ENCODE measurements at places on chromosomes 2 and 18. TPM values are rescaled to one million over a fixed set of nuclear protein-coding genes. Genes with fewer than 3 reads are reported as not detected.

DNA sequence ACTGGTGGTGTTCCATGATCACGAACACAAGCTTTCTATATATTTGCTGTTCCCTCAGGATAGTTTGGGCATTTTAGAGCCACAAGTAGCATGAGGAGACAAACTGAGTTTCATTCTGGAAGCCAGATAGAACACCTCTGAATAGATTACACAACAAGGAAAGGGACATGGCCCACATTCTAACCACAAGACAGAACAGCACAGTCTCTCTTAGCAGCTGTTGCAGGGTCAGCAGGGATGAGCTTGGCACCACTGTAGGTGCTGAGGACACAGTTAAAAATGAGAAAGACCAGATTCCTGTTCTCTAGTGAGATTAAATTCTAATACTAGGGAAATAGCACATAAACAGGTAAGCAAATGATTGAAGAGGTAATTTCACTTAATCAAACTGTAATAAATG lies 235.3 kb downstream of the ZNF407 start:
- no peak for DNase-seq

GRCh38 chr18:47313901-47314300 lies 62.4 kb upstream of the SKOR2 start:
- DNase-seq, result peak; percentile 30

- DNase-seq, result no peak
These were observed 252.0 kb upstream of the MYT1L start for GRCh38 chr2:2582998-2583545.

DNA sequence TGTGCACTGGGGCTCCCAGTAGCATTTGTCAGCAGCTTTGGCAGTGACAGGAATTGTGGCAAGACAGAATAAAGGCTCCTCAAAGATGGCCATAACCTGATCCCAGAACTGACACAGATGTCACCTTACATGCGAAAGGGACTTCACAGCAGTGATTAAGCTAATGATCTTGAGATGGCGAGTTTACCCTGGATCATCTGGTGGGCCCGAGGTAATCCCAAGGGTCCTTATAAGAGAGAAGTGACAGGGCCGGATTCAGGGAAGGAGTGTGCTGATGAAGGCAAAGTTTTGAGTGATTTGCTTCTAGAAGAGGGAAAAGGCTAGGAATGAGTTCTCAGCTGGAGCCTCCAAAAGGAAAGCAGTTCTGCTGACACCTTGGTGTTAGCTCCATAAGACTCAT lies 333.9 kb downstream of the LPIN1 start:
- DNase-seq, result no peak

DNA sequence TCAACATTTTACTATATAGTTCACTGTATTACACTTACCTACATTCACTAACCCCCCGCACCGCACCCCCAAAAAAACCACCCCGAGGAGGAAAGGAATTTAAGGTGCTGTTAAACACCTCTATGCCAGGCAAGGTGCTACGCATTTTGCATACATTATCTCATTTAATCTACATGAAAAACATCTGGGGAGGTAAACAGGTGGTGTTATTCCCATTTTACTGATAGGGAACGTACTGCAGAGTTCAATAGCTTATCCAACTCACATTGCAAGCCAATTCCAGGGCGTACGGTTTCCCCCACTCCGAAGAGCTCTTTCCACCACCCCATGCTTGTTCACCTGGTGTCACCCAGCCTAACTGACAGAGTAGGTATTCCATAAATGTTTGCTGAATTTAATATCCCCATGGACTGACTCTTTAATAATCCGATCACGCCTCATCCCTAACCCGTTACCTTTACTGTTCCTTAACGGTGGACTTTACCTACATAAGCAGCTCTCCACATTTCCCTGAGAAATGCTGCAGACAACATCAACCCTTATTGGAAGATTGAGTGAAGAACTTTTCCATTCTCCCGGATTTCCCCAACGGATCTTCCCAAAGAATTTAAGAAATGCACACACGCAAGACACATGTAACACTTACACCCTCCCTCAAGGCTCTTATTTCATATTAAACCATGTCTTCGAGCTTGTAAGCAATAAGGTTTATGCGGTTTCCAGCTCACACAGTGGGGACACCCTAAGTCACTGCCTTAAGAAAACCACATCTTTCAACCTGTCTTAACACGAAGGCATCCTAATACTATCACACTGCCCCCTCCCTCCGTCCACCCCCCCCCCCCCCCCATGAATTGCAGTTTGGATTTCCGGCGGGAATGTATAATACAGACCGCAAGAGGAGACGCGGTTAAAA lies 1.2 kb downstream of the RAPH1 start:
- DNase-seq, result peak; percentile 6

DNA sequence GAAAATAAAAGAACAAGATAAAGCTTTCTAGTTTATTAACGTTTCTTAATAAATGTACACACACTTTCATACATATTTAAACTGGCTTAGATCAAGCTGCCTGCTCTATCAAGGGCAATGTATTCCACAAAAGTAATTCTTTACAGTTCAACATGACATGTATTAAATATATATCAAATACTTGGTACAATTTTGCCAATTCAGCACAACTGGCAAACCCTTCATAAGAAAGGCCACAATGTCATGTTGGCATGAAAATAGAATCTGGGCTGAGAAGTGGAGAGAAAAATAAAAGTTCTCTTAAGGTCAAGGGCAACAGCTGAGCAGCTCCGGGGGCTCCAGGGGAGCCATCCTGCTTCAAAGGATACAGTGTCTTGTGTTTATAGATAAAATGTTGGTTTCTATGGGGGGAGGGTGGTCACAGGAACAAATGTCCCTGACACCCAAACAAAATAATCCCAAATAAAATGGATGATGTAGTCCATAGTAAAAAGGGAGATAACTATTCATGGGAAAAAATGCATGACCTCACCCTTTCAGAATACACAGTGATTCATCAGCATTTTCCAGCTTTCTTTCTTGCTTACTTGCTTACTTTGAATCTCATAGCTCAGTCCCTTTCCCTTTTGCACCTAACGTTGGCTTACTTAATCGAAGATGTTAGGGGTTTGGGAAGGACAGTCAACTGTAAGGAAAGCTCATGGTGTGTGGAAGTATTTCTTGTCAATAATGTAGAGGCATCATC lies 494.9 kb downstream of the NYAP2 start:
- no peak for DNase-seq

GRCh38 chr18:49847524-49847923 lies 34.2 kb upstream of the ACAA2 start:
- no peak for DNase-seq

DNA sequence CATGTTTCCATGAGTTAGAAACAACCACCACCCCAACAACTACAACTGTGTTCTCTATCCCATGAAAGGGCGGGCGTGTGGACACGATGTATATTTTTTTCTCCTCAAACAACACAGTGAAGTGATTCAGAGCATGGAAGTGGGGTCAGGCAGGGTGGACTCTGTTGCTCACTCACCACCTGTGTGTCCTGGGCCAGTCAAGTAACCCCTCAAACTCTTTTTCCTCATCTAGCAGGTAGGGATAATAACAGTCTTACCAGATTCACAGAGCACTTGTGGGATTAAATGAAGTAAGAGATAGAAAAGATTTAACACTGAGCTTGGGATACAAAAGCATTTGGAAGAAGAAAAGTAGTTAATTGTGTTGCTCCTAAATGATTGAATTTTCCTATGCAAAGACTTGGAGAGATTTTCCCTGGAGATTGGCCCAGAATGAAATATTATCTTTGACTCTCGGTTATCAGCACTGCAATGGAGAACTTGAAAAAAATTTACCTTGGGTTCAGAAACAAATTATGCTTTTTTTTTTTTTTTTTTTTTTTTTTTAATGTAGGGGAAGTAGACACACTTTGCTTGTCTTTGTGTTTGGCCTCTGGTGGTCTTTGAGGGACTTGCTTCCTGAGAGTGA lies 161.9 kb upstream of the EPAS1 start:
- no peak for DNase-seq

GRCh38 chr2:105954891-105955290 lies 210.2 kb downstream of the NCK2 start:
- no peak for DNase-seq

DNA sequence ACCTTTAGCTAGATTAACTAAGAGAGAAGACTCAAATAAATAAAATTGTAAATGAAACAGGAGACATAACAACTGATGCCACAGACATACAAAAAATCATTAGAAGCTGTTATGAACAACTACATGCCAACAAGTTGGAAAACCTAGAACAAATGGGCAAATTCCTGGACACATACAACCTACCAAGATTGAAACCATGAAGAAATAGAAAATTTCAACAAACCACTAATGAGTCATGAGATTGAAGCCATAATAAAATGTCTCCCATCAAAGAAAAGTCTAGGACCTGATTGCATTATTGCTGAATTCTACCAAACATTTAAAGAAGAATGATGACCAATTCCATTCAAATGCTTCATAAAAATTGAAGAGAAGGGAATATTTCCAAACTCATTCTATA lies 54.3 kb downstream of the ST3GAL5 start:
- DNase-seq, result no peak

DNA sequence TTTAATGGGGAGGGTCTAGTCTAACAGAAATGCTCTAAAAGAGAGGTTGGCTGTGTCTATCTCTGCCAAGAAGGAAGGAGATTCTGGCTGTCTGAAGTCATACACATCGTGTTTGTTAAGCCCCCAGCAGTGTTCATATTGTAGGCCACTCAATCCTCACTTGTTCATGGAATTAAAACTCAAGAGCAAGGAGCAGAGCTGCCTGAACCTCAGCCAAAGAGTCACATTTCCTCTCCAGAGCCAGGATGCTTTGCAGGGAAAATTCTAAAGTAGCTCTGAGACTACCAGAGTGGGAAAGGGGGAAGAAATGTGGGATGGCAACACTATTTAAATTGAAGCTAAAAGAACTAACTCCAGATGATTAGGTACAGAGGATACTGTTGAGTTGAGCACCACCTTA lies 190.7 kb upstream of the CXCR4 start:
- no peak for DNase-seq

The ZNF2 gene
- 6.3 TPM for total RNA-seq

The DSG4 gene
- not detected for total RNA-seq

The PROKR1 gene
- total RNA-seq, result not detected

The TNFRSF11A gene
- total RNA-seq, result 3.4 TPM

The AGXT gene
- not detected for total RNA-seq
